ENCODE measurements at places on chromosomes 4 and X.

GRCh38 chrX:9997524-9997923 lies 30.4 kb downstream of the CLDN34 start:
- no peak for DNase-seq

DNA sequence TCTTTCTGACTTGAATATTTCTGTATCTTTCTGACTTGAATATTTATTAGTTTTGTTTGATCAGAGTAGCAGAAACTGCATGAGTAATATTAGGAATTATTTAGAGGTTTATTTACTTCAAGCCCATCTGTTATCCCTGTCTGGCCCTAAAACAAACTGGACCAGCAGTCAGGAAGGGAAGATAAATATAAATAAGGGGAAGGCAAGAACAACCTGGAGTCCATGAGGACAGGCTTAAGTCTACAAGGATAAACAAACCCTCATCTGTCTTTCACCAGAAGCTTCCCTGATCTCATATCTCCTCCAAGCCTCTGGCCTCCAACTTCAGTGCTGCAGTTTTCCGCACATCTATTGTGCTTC lies 524.9 kb downstream of the CENPC start:
- DNase-seq = no peak

- DNase-seq = no peak
Measured at GRCh38 chr4:138832563-138832962, 183.0 kb upstream of the NOCT start.

DNA sequence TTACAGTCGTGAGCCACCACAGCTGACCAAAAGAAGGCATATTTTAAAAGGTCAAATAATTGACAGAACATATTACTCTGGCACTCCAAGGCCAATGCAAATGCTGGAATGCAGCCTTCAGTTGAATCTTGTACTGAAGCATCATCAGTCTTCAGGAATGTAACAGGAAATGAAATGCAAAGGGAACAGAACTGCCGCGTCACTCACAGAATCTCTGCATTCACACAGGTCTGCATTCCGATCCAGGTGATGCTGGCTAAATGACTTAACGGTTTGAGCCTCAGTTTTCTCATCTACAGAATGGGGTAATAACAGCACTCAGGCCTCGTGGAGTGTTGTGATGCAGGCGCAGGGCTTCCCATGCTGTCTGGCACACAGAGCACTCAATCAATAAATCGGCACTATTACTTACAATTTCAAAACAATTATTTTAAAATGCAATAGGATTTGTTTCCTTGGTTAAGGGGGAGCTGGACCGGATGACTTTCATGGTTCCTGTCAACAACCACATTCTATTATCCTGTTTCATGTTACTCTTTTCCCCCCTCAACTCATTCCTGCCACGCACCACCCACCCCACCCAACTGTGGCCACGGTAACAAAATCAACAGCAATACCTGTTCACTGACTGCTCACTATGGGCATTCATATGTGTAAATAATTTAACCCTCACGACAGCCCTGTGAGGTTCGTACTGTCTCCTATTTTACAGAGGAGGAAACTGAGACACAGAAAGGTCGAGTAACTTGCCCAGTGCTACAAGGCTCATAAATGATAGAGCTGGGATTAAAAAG lies 32.4 kb downstream of the IGFBP7 start:
- DNase-seq = no peak

GRCh38 chr4:136281889-136282288 lies 1250.4 kb downstream of the PCDH18 start:
- no peak for DNase-seq

DNA sequence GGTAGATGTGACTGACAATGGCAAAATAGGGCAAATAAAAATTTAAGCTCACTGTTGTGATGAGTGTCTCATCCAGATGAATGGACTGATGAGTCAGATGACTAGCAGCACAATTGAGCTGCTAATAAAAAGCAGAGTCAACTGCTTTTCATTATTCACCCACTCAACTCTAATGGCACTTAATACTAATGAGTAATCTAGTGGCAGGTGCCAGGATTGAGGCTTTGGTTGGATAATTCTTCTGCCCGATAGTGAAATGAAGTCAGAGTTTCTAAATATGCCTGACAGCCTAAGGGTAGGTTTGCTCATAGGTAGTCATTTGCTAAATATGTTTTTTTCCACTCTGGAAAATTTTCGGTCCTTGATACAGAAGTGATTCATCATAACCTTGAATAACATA lies 10.4 kb downstream of the OGT start:
- no peak for DNase-seq

GRCh38 chr4:13267091-13267490 lies 217.0 kb downstream of the RAB28 start:
- no peak for DNase-seq

- no peak for DNase-seq
Measured at GRCh38 chr4:120636120-120636630, 286.4 kb downstream of the PRDM5 start.

DNA sequence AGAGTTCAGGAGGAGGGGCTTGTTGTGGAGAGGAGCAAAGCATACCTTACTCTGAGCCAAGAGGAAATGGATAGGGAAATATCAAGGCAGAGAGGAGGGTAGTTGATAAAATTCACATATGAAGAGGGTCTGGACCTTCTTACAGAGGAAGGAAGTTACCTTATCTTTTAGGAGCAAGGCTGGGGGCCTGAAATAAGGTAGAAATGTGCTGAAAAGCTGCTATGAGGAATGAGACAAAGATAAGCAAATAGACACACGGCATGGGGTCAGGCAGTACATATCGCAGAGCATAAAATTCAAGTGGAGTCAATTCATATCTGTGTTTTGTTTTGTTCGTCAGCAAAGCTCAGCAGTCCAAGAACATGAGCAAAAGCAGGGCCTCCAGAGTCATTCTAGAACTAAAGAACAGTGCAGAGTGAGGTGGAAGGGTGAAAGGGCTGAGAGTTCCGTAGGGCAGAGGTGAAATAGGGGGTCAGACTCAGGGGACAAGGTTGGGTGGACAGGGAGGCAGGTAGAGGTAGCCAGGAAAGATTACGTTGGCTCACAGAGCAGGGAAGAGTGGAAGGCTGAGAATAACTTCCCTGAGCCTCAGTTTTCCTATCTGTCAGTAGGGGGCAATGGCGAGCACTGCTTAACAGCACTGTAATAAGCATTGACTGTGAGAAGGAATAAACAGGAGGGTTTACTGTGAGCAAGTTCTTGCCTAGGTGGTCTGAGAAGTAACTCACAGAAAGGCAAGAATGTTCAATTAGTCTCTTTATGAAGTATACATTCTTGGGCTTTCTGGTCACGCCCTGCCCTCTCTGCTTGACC lies 9.2 kb downstream of the VSIG4 start:
- DNase-seq = no peak

DNA sequence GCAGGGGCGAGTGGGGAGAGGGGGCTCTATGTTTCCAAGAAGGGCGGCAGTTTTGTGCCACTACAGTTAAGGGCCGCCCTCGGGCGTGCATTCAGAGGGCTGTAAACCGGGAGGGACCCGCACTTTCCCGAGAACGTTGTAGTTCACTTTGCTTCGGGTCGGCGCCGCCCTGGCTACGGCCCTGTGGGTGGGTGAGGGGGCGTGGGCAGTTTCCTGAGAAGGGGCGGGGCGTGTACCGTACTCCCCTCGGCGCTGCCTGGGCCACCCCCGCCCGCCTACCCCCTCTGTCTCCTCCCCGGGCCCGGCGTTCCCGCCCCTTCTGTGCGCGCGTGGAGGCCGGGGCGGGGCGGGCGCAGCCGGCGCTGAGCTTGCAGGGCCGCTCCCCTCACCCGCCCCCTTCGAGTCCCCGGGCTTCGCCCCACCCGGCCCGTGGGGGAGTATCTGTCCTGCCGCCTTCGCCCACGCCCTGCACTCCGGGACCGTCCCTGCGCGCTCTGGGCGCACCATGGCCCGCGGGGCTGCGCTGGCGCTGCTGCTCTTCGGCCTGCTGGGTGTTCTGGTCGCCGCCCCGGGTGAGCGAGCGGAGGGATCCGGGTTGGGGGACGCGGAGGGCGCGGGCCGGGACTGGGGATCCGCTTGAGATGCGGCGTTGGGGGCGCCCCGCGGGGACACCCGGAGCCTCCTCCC lies at the start of gene CD99:
Gene CD99 (plus strand): TSS at position 440 of the 687 bp plus-strand sequence. CDS start 66 bp downstream, at position 506.
- no peak for DNase-seq

DNA sequence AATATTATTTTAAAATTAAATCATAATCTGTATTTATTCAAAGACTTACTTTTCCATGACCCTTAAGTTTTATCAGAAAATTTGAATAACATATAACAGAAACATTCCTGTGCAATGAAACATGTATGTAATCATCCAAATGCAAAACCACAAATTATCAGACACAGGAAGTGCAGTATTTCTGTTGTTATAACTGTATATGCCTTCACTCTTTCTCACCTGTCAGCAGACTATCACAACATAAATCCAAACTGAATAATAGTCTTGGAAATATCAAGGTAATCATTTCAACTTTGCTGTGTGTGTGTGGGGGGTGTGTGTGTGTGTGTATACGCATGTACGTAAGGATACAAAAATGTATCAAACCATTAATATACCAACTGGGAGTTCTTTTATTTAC lies 285.9 kb downstream of the SLC7A11 start:
- no peak for DNase-seq

DNA sequence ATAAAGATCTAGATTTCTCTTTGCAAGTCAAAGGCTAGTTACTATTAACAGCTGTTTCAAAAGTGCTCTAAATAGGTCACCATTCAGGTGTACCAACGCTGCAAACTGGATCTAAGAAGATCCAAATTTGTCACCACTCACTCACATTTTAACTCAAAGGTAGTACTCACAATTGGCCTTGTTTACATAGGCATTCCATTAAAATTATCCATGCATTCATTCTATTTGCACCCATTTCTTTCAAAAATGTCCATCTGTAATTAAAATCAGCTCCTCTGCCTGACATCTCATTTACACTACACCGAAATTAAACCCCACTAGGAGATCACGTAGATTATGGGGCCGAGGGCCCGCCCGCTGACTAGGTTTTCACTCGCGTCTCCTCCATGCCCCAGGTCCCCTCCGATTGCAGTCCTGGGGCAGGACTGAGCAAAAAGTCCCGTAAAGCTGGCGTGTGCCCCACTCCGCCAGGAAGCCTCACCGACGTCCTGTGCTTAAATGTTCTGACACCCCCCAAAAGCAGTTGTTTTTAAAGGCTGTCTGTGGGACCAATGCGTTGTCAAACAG lies 1.3 kb upstream of the ING2 start:
- no peak for DNase-seq

GRCh38 chrX:19725641-19726040 lies 161.8 kb downstream of the SH3KBP1 start:
- no peak for DNase-seq

DNA sequence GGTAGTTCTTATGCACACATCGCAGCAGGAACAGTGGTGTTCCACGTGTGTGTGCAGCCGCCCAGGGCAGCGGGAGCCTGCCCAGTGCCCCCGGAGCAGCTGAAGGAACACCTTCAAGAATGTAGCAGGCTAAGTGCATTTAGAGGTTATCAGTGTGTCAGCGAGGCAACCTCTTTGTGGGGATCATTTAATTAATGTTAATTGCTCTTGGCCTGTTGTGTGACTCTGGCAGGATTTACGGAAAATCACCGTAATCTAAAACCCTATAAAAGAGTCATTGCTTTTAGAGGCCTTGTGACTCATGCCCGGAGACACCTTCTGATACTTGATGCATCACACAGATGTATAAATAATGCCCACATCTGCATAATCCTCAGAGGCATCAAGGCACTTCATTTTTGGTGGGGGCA lies 47.3 kb upstream of the GATB start:
- no peak for DNase-seq

DNA sequence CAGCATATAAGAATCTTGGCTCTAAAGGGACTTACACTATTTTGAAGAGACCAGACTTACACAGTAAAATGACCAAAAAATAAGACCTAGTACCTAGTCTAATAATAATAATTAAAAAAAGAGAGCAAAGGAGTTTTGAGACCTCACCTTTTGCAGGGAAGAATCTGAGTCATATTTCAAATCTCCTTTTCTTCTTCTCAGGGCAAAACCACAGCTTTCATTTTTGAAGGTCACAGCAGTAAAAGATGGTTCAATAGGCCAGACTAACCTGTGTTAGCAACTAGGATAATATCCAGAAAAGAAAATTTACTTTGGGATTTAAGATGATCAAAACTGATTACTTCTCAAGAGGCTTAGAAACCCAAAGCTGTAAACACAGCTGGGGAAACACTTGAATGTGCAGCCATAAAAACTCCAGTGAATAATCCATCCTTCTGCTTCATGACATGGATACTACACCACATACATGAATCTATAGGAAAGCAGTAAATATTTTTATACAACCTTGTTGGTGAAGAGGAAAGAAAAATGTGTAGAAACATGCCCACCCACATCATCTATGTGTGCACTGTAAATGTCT lies 25.9 kb upstream of the LNX1 start:
- no peak for DNase-seq

DNA sequence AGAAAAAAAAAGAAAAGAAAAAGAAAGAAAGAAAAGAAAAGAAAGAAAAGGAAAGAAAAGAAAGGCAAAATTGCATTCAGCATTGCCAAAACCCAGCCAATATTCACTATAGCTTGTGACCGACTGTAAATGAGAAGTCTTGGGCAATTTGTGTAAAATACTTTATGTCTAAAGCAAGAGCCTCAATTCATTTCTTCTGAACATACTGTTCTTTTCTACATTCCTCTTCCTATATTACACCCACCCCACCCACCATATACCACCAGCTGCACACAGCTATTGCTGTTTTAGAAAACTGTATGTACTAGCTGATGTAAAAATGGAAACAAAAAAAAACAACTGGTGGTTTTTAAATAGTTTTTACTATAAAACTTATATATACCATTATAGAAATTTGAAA lies 156.9 kb upstream of the TTC29 start:
- no peak for DNase-seq

DNA sequence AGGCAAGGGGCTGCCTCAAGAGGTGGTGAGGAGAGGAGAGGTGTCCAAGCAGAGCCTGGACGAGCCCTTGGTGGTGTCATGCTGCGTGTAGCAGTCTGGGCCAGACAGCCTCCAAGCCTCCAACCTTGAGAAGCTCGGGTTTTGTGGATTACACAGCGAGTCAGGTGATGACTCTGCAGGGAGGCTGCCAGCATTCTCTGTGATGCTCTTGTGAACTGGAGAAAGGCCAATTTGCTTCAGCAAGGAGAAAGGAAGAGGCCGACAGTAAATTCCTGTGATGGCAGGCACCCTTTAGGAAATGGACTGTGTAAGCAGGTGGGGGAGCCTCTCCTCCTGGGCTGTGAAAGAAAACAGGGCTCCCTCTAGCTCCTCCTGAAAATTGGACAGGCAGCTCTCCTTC lies 36.0 kb upstream of the CD99L2 start:
- DNase-seq = no peak

DNA sequence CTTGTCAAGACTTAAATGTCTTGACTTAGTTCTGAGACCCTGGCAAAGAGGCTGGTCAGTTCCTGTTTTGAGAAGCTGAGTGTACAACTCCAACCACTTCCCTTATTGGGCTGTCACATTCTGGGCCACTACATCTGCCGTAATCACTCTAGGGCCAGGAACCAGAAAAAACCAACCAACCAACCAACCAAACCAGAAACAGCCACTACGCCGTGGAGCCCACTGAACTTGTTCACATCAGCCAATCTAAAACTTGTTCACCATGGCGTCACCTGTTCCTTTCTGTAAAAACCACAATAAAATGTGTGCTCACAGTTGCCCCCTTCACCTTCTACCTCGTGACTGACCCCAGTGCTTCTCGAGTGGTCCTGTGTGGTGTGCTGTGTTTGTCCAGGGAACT lies 107.3 kb downstream of the JADE1 start:
- no peak for DNase-seq
